ENCODE measurements at places on chromosomes 3 and 15.

GRCh38 chr15:51310064-51310463 is 28.3 kb downstream of the CYP19A1 start:
- no peak for DNase-seq

DNA sequence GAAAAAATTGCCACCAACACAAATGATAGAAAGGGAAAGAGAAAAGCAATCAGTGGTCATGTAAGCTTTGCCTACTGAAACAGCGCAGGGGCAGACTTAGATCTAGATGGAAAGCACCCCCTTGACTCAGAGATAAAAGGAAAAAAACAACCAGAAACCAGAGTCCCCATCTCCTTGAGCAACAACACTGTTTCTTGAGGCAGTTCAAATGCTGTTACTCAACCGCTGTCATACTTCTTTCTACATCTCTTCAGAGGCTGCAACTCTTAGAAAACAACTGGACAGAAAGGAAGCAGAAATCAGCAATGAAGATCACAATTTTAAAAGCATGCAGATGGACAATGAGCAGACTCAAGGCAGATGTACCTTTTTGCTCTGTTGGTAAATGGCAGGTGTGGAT is 36.5 kb downstream of the FSIP1 start:
- DNase-seq = no peak

- no peak for DNase-seq
Measured at GRCh38 chr3:28150465-28151206, 90.8 kb upstream of the CMC1 start.

DNA sequence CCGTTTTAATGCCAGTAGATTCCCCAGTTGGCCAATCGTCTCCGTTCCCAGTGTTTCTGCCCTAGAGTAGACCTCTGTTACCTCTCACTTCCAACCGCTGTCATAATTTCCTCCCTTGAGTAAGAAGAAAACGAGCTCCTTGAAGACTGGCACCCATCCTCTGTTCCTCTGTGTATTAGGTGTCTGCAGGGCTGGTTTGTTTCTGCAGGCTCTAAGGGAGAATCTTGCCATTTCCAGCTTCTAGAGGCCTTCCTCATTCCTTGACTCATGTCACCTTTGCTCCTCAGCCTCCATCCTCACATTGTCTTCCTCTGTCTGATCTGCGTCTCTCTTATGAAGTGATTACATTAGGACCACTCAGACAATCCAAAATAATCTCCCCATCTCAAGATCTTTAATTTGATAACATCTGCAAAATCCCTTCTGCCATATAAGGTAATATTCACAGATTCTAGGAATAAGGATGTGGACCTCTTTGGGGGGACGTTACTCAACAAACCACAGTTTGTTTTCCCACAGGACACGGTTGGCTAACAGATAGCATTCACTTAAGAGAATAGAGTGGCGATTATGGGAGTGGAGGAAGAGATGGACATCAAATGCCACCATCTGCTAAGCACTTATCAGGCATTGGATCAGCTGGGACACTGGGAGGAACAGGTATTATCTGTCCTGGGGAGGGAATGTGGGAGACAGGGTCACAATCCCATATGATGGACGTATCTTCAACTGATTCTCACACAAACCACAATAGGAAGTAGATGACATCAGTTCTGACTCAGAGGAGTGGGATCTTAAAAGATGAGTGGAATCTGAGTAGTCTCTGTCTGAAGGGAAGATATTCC is 17.1 kb downstream of the ARHGAP31 start:
- DNase-seq = no peak

- no peak for DNase-seq
Measured at GRCh38 chr3:169269005-169269404, 394.5 kb downstream of the MECOM start.

DNA sequence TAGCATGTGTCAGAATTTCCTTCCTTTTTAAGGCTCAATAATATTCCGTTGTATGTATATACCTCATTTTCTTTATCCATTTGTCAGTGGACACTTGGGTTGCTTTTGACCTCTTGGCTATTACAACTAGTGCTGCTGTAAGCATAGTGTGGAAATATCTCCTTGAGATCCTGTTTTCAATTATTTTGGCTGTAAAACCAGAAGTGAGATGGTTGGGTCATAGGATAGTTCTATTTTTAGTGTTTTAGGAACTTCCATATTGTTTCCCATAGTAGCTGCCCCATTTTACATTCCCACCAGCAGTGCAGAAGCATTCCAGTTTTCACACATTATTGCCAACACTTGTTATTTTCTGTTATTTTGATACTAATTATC is 70.4 kb upstream of the C15orf39 start:
- DNase-seq = no peak

DNA sequence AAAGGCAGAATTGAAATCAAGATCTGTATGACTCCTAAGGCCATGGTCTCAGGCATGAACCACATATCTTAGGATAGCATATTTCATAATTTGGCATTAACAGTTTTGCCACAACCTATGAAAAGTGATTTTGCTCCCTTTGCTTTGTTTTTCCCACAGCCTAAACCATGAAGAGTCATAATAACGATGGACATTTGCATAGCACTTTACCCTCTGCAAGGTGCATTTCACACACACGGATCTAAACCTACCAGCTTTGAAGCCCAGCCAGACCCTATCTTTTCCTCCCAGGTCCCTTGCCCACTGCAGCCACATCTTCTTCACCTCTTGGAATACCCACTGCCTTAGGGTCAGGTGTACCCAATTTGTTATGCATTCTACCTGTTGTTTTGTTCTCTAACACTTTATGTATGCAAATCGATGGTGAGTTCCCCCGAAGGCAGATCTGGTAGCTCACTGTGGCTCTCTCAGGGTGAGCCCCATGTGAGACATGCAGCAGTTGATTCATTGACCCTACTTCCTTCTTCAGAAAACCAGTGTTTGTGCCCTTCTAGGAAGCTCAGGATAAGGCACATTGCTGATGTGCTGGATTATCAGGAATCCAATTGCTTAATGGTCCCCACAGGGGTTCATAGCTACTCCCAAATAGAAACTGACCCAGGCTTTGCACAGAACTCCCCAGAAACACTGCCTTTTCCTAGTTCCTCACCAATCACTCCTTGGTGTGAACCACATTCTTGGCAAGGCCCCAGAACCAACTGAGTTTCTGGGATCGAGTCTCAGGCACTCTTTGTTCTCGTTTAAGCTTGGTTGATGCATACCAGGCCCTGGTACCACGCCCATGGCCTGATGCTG is 8.7 kb downstream of the ARHGAP31 start:
- no peak for DNase-seq

All from activated CD4-positive, alpha-beta T cell treated with anti-CD3 and anti-CD28 coated beads, Interleukin-2, amount 50 U/mL, for 48 hours (primary cell).